ENCODE measurements at places on chromosomes 1 and 21. TPM values are rescaled to one million over a fixed set of nuclear protein-coding genes. Genes with fewer than 3 reads are reported as not detected.

Gene EDARADD
- not detected for total RNA-seq

Gene MEGF6
- 57.6 TPM for total RNA-seq

Gene GSTM5
- total RNA-seq = not detected

Gene SLAMF9
- not detected for total RNA-seq

Gene PLEKHN1
- total RNA-seq = 1.4 TPM

Gene OR2M5
- not detected for total RNA-seq

Gene DAB1
- total RNA-seq = not detected

Gene TAS1R1
- total RNA-seq = not detected

Gene LRRC8C
- total RNA-seq = 36.6 TPM

Gene ILDR2
- total RNA-seq = not detected

Gene MYOG
- total RNA-seq = not detected

Measured in glomerular endothelial cell (primary cell).